ENCODE measurements at places on chromosomes 4 and X.
A peak's percentile ranks its signal among the peaks of the same experiment; 100 is the strongest.

DNA sequence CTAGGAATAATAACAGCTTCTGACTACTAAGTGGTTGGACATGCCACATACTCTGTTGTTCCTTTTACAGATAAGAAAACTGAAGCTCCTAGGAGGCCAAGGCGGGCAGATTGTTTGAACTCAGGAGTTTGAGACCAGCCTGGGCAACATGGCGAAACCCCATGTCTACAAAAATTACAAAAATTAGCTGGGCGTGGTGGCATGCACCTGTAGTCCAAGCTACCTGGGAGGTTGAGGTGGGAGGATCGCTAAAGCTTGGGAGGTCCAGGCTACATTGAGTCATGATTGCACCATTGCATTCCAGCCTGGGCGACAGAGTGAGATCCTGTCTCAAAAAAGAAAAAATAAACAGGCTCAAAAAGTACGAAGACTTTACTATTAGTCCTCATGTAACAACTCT, 30.6 kb upstream of the PHF8 start:
- DNase-seq = no peak

DNA sequence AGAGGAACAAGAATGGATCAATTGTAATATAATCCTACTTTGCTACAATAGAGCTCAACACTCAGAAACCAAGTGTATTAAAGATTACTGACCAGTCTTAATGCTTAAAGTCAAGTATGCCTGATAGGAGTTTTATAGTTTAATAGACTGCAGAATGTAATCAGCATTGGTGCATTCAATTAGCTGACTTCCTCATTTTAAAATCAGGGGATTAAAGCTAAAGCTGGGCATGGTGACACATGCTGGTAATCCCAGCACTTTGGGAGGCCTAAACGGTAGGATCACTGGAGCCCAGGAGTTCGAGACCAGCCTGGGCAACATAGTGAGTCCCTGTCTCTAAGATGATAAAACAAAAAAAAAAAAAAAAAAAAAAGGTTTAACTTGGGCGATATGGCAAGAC, 10.8 kb downstream of the HNRNPDL start:
- DNase-seq = no peak

GRCh38 chrX:40169193-40170101, 71.7 kb upstream of the BCOR start:
- peak; percentile 61 for DNase-seq

GRCh38 chrX:32137525-32137924, 1065.7 kb upstream of the FTHL17 start:
- no peak for DNase-seq

- DNase-seq = no peak
Observed at GRCh38 chr4:76526585-76526990, 91.6 kb downstream of the SHROOM3 start.

GRCh38 chr4:169246279-169246678, 24.5 kb downstream of the SH3RF1 start:
- DNase-seq = no peak

- DNase-seq = no peak
Observed at GRCh38 chrX:19855700-19856381, 31.6 kb downstream of the SH3KBP1 start.

GRCh38 chrX:41332005-41332404, 2.0 kb upstream of the DDX3X start:
- DNase-seq = no peak

GRCh38 chr4:1576961-1577821, 106.9 kb downstream of the FAM53A start:
- no peak for DNase-seq

GRCh38 chrX:130715299-130715698, 187.7 kb downstream of the ENOX2 start:
- DNase-seq = no peak

DNA sequence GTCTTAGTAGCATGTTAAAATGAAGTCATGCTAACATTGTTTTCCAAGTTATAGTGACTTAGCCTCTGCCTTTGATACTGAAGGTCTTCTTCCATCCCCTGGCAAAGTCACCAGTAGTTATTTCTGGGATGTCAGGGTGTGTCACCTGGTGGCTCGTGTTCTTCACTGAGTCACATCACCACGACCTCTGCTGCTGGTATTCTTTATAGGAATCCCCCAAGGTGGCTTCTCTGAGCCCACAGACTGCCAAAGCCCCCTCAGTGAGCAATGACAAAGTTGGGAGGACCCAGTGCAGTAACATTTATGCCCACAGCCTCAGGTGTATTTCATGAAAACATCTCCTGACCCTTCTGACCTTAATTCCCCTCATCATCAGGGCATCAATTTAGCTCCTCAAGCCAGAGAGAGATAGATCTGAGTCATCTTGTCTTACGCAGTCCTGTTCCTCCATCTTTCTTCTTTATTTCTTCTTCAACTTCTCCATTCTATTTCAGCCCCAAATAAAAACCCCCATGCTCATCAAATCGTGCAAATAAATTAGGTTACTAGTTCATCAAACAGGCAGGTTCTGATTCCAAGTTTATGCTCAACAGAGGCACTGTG, 29.3 kb upstream of the GPRIN3 start:
- no peak for DNase-seq

DNA sequence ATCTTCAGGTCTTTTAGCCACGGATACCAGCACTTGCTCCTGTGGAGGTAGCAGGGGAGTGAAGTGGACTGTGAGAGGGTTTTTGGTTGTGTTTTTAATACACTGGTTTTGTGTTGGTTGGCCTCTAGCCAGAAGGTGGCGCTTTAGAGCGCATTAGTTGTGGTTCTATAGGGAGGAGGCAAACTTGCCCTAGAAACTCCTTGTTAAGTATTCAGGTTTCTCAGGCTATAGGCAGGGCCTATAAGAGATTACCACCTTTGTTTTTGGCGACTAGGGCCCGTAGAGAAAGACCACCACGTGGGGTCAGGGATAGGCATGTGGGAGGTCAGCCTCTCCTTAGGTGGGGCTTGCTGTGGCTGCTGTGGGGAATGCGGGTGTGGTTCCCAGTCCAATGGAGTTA, 221.6 kb upstream of the SPANXN4 start:
- DNase-seq = no peak

DNA sequence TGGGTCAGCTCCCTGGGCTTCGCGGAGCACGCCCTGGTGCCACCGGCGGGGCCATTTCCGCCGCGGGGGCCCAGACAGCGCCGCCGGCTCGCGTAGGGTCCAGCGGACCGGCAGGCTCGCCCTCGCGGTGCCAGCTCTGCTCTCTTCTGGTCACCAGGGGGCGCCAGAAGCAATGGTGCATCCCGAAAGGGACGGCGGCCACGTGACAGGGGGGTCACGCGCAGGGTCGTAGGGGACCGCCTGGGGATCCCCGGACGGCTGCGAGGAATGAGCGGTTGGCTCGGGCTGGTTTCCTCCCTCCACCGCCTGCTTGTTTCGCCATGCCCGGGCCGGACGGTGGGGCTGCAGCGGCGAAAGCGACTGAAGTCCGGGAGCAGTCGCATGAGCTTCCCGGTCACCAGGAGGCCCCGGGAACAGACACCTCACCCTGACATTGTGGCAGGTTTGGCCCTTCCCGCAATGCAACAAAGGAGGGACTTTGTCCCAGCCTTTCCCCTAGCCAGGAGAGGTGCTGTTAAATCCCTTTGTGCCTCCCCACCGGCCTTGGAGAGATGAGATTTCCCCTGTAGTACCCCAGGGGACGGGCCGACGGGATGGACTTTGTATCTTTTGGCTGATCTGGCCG, 15.8 kb downstream of the ZCCHC12 start:
- peak; percentile 44 for DNase-seq

DNA sequence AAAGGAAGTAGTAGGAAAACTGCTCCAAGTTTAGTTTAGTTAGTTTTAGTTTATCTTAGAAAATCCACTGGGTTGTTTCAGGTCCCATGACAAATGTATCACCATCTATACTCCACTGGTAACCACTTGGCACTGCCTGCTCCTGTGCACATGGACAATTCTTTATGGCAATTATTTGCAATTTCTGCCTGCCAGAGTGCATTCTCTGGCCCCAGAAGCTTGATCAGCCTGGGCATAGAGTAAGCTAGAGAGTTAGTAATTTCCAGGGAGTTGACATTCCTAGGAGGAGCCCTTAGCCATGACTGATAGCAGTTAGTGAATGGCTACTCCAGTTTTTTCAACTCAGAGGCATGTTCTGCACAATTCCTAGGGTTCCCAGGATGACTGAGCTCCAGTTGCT, 203.2 kb upstream of the FGF13 start:
- DNase-seq = no peak

GRCh38 chrX:76109654-76110053, 63.2 kb upstream of the PBDC1 start:
- DNase-seq = no peak

DNA sequence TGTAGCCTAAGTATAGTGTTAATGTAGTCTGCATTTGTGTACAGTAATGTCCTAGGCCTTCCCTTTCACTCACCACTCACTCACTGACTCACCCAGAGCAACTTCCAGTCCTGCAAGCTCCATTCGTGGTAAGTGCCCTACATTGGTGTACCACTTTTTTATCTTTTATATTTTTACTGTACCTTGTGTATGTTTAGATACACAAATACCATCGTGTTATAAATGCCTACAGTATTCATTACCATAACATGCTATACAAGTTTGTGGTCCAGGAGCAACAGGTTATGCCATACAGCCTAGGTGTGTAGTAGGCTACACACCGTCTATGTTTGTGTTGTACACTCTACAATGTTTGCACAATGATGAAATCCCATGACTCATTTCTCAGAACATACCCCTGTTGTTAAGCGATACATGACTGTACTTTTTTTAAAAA, 15.4 kb downstream of the TSPAN5 start:
- DNase-seq = no peak

DNA sequence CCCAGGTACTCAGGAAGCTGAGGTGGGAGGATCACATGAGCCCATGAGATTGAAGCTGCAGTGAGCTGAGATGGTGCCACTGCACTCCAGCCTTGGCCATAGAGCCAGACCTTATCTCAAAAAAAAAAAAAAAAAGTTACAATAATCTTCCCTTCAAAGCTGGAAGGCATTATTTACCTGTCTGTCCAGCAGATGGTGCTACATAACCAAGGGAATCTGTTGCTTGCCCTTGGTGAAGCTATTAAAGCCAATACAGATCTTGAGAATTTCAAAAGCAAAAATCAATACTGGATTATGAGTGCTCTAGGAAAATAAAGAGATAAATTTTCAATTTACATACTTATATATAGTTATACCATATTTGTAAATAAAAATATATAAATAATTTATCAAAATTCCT, 25.9 kb downstream of the PKD2 start:
- DNase-seq = peak; percentile 9

DNA sequence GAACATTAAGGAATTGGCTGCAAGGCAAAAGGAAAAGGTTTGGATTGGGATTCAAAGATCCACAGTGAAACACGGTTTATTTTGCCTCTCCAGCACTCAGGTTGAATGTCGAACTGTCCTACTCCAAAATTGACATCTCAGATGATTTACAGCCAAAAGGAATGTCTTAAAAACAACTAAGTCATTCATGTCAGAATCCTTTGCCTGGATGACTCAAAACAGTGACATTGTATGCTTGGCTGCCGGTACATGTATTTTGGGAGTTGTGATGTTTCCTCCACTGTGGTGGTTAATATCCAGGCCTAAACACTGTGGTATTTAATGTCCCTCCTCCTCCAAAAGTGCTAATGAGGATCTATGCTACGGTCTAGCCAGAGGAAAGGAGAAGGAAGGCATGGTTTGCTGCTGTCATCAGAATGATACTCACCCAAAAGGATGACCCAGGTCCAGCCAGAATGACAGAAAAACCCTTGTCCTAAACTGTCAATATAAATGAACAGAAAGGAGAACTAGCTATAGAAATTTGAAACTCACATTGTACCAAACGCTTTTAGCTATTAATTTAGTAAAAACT, 20.9 kb downstream of the PGM2 start:
- DNase-seq = no peak

DNA sequence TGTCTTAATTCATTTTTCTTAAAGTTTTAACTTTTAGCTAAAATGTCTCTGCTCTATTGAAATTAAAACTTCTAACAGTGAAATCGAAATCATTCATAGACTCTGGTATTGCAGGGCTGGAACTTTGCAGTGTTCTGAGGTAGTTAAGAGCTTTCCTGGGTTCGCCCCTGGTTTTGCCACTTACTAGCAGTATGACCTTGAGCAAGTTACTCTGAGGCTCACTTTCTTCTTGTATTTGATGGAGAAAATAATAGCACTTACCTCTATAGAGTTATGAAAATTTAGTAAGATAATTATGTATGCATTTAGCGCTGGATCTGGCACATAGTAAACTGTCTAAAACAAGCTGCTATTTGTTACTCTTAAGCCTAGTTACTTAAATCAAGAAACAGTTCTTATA, 1.7 kb downstream of the SLAIN2 start:
- DNase-seq = no peak

GRCh38 chr4:144681806-144682205, 35.9 kb downstream of the HHIP start:
- no peak for DNase-seq

GRCh38 chrX:115134382-115134781, 54.8 kb upstream of the RBMXL3 start:
- DNase-seq = no peak

GRCh38 chr4:3683744-3684421, 82.3 kb upstream of the ADRA2C start:
- DNase-seq = no peak

- DNase-seq = no peak
Observed at GRCh38 chr4:188214861-188215260, 75.6 kb downstream of the TRIML1 start.

- no peak for DNase-seq
Observed at GRCh38 chrX:25016361-25016671, 551 bp upstream of the ARX start.

DNA sequence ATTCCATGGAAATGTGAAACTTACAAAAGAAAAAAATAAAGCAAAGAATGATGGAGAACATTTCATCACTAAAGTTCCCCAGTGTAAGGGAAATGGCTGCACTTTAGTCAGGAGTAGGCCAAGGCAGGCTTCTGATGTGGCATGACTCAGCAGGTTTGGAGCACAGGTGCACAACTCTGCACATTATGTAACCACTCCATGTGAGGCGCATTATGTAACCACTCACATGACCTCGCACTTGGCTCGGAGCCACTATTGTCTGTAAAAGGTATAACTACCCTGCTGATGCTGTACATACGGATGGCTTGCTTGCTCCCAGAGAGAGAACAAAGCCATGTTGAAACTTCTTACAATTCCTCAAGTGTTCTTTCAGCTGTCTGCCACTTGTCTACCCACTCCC, 727.6 kb downstream of the TRAM1L1 start:
- peak; percentile 34 for DNase-seq

DNA sequence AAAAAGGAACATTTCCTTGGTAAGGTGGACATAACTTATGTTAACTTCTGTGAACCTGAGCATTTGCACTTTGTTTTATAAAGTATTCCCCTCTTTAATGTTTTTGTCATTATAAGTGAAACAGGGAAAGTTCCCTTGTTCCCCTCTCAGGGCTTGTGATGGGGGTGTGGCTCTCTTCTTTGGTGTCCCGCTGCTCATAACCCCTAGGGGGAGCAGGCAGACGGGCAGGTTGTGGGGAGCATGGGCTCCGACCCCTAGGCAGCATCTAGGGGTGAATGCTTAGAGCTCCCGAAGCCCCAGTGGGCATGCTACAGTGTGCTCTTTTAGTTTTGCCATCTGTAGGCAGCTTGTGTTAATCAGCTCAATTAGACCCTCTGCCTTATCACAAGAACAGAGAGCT, 200.4 kb downstream of the DACH2 start:
- DNase-seq = no peak

- no peak for DNase-seq
Observed at GRCh38 chr4:34824515-34824914, 1419.8 kb downstream of the ARAP2 start.

GRCh38 chr4:170242471-170242870, 152.7 kb upstream of the AADAT start:
- no peak for DNase-seq

Data from NCI-H748 treated with DMSO at 0.1 percent for 48 hours (cell line).